ENCODE measurements at places on chromosomes 6 and 20.

GRCh38 chr6:109182578-109182977 is 87.3 kb downstream of the CEP57L1 start:
- no peak for DNase-seq

GRCh38 chr6:5811997-5812396 is 194.7 kb downstream of the NRN1 start:
- DNase-seq: no peak

DNA sequence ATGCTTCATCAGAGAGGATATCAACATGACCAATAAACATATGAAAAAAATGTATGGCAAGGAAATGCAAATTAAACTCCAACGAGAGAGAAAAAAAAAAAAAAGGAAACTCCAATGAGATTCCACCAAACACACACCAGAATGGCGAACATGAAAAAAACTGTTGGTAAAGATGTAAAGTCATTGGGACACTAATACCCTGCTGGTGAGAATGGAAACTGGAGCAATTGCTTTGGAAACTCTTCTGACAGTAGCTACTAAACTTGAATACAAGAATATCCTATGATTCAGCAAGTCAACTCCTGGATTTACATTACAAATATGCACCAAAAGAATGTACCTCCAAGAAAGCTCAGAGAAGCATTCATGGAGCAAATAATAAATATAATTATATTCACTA is 260.7 kb upstream of the ECI2 start:
- no peak for DNase-seq

- DNase-seq: no peak
Measured at GRCh38 chr6:146741609-146742008, 142.8 kb downstream of the ADGB start.
